ENCODE measurements at places on chromosomes 6 and 20.

DNA sequence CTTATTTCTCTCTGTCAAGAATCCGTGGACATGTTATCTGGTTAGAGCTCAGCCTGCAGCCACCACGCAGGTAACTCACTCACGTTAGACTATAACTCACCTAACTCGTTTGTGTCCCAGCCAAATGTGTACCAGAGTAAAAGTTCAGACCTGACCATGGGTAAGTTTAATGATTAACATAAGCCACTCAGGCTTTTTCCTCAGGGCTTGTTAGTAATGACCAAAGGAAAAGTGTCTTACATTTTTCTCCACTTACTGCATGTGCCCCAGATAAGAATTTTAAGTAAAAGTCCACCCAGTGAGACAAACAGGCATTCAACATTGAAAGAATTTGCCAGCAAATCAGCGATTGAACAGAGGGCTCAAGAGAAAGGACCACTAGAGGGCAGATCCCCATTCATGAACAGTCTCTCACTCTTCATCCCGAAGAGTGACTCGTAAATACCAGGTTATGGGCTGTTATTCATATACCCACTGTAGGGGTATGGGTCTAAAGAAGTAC is at the start of gene PKHD1:
Gene PKHD1, minus strand, starts transcription at position 116 of the 502 bp plus-strand sequence. CDS start 2,680 bp downstream, outside the sequence.
- DNase-seq: no peak

DNA sequence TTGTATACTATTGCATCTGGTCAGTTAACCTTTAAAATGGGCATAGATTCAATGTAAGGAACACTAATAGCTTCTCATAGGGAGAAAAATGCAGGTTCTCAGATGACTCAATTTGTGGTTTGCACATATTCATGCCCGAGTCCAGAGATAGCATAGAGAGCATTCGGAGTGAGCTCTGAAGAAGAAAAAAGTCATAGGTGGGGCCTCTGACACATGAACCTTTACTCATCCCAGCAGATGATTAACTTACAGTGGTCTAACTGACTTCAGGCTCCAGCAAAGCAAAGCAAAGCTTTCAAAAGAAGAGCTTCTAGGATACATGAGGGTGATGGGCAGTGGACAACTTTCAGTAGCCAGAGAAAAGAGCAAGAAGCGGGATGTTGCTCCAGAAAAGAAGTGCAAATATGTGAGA is 55.3 kb upstream of the BTN3A2 start:
- no peak for DNase-seq

DNA sequence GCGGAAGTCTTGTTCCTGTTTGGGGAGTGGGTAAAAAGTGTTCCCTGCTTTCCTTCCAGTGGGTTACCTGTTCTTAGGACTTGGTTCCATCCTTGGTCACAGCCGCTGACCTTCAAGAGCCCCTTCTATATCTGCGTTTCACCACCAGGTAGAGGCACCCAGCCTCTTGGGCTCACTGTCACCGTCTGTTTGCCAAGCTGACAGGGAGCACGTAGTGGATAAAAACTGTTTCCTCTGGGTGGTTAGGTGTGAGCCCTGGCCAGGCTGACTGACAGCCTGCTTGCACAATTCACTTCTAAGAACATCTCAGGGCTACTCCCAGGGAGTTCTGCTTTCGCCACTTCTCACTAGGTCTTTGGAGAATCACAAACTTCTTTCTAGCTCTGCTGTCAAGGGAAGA is 1.8 kb upstream of the JPH2 start:
- DNase-seq: no peak

DNA sequence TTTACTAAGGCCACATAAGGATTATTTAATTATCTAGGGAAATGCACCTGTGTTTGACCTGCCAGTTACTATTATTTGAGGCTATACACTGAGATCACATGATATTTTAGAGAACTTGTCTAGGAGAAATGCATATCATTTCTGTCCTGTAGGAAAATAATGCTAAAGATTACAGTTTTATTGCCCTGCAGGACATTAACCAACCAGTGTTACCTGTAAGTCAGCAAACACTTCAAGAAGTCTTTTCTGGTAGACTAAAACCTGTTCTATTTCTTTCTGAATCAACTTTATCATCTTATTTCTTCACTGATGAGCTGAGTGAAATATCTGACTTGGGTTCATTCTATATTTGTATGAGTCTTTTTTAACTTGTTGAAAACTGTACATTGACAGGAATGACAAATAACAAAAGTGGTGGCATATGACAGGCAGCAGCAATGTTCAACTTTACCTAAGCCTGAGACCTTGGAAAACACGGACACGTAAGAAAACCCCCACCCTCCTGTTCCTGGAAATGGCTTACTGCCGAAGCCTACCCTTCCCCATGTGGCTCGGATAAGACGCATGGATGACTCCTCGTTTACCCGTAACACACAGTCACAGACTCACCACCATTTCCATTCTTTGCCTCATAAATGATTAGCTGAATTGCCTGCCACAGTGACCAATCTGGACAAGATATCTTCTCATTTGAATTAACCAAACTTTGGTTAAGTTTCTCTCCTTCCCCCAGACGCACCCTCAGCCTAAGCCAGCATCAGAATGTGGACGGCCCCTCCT is 118.0 kb upstream of the CD93 start:
- no peak for DNase-seq

DNA sequence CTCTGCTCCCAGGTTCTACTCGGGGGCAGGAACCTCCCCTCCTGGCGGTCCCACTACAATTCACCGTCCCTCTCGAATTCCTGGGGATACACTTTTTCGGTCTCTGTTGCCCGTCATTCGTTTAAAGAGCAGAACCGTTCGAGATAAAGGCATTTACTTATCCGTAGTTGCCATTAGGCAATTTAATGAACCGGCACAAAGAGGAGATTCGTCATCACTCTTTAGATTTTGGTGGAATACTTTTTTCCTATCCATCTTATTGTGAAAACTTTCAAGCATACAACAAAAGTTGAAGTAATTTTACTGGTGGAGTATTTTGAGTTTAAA is 1.2 kb upstream of the CD24 start:
- DNase-seq: no peak

DNA sequence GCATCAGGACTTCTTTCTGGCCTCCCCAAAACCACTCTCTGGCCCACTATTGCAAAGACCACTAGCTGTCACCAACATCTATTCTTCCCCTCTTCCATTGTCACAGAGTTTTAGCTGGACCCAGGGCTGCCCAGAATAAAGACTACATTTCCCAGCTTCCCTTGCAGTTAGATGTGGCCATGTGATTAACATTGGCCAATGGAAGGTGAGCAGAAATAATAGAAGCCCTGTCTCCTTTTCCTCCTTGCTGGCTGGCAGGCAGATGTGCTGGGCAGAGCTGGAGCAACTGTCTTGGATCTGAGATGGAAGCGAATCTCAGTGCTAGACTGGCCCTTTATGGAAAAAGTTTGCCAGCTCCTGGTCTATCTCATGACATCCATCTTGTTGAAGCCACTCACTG is 97.0 kb downstream of the KCNB1 start:
- DNase-seq: peak; percentile 26

DNA sequence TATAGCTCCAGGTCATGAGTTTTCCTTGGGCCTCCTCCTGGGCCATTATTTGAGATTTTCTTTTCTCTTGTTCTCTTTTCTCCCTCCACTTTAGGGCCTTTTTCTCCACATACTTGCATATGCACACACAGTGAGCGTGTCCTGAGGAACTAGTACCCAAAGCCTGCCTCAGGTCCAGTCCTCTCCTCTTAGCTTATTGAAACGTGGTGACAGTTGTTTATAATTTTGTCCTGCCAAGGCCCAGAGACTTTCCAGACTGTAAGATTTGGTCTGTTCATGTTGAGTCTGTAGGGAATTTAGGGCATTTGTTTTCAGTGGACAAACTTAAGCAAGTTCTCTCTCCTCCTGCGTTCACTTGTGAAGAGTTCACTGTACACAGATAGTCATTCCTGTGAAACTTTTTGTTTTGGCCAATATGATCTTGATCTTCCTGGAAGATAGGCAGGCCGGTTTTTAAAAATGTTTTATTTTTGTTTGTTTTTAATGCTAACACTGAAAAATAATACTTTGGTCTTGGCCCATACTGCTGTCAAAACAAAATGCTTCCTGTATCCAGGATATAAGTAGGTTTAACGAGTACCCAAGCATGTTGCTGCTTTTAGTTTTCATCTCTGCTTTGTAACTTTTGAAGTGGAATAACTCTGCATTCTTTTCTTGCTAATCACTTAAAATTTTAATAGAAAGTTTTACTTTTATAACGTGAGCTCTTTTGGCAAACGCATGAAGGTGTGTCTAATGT is 20.7 kb downstream of the LRRC1 start:
- DNase-seq: no peak

- no peak for DNase-seq
These were observed 6.4 kb downstream of the FAM83D start for GRCh38 chr20:38932457-38933120.

- no peak for DNase-seq
These were observed 75.7 kb downstream of the ADGRG6 start for GRCh38 chr6:142377497-142377848.

DNA sequence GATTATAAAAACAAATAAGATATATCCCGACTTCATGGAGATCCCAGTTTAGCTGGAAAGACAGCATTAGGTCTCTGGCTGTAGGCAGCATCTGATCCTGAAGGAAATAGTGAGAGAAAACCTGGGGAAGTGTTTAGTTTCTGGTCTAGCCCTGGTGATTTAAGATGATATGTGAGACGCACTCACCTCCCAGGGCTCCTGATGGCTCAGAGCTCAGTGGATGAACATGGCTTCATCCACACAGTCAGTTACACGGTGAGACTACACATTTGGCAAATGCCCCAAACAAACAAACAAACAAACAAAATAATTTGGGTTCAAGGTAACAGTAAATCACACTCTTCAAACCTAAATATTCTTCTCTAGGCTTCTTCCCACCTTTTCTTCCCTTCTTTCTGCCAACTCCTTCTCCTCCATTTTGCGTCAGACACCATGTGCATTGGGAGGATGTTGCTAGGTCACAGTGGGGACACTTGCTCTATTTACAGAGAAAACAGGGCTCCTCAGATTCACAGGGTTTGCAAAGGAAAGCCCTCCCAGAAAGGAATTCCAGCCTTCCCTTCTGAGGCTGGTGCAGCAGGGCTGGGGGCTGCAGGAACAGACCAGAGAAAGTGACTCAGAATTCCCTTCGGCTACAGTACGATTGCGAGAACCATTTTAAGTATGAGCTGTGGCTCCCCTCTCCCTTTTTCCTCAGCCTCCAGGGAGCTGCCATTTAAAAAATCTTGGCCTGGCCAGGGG is 59.6 kb upstream of the SALL4 start:
- no peak for DNase-seq

DNA sequence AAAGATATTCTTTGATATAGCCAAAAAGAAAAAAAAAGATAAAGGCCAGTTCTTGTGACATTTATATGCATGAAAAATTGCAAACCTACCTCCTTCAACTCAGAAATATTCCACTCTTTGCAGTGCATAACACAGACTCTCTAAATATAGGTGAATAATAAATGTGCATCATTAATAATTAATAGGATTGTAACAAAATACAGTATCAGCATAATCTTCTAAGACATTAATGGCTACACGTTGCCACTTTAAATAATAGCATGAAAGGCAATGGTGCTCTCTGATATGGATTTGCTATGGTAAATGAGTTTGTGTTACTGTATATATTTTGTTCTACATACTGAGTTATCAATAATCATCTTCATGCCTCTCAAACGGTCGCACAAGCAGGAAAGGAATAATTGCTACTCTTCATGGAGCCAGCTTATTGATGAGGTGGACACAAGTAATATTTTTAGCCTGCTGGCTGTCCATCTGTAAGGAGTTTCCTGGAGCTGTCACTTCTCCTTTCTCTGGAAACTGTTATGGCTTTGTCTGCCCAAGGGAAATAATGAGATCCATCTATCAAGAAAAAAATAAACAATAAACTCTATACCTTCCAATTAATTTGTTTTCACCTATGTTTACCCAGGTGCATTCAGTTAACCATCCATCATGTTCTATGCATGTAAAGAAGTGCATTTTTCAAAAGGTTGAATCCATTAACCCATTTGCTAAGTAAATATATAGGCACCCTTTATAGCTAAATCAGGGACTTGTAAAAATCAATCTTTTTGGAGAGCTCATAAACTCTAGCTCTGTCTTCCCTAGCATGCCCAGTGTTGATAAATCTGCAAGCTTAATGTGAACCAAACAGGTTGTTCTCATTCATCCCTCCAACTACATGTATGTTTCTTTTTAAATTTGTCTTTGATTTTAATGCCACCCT is 253.0 kb downstream of the NKAIN2 start:
- no peak for DNase-seq

DNA sequence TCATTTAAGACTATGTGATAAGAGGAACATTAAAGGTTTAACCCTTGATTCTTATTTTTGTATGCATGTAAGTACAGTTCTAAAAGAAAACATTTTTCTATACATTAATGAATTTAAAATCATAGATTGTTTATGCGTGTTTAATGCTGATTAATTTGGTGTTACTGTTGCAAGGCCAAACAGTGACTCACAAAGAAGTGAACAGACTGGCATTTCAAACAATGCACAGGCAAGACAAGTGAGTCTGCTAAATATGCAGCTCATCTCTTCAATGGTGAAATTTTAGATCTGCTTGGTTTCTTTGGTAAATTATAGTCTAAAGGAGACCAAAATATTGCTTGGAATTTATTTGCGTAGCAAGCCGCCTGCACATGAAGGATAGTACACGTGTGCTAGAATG is 417.4 kb upstream of the SOX4 start:
- DNase-seq: no peak

DNA sequence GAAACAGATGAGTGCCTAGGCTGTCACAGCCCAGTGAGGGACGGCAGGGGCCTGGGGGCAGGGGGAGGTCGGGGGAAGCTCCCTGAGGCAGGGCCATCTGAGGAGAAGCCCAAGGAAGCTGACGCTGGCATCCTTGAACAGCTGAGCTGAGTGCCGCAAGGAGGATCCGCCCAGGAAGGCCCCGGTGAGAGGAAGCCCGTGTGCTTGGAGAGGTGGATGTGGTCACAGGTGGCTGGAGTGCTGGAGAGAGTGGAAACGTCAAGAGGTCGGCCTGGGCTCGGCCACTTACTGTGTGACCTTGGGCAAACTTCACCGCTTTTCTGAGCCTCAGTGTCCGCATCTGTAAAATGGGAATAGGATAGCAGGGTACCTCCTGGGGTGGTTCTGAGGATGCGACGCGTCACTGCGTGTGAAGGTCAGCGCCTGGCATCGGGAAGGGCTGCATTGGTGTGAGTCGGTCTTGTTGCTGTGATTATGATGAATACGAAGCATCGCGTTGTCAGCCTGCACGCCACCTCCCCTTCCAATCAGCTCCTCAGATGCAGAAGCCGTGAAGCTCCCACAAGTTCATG is 116.1 kb upstream of the PTPN1 start:
- DNase-seq: no peak

GRCh38 chr6:40210628-40211056 is 276.4 kb upstream of the MOCS1 start:
- DNase-seq: no peak

GRCh38 chr20:16007164-16007563 is 566.1 kb downstream of the KIF16B start:
- no peak for DNase-seq

GRCh38 chr20:53413186-53413631 is 180.4 kb downstream of the ZNF217 start:
- DNase-seq: no peak

All from putamen (tissue), 1 donor.